ENCODE measurements at places on chromosomes 11 and 22.

DNA sequence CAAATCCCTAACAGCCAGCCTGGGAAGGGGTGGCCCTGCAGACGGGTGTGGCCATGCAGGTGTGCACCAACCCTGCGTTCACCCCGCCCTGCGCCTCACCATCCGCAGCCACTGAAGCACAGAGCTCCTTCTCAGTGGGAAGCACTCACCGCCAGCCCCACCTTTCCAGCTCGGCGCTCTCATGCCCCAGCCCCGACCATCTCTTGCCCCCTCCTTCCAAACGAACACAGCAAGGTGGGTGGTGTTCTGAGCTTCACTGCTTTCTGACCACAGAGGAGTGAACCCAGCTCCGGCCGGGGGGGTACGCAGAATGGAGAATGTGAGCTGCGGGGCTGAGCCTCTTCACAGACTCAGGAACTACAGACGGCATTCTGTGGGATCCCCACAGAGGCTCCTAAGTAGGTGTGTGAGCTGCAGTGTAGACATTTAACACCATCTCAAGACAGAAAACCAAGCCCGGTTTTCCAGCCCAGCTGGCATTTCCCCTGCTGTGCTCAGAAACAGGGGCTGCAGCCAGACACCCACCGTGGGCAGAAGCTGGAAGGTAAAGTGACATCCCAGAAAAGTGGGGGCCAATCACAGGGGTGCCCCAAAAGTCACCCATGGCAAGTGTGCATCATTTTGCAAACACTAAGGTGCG, 88.4 kb upstream of the RTL6 start:
- DNase-seq = no peak

DNA sequence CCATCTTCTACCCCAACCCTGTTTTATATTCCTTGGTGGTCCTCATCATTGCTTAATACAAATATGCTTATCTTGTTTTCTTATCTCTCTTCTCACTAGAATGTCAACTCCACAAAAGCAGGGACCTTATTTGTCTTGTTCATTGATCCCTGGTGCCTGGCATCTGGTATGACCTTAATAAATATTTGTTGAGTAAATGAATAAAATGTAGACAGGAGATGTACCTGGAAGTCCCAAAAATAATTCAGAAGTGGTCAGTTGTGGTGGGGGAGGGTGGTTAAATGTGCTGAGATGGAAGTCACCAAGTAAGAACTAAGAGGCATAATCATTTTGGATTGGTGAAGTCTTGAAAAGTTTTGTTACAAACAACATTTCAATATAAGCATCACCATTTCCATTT, 214.8 kb upstream of the MPPED2 start:
- no peak for DNase-seq

DNA sequence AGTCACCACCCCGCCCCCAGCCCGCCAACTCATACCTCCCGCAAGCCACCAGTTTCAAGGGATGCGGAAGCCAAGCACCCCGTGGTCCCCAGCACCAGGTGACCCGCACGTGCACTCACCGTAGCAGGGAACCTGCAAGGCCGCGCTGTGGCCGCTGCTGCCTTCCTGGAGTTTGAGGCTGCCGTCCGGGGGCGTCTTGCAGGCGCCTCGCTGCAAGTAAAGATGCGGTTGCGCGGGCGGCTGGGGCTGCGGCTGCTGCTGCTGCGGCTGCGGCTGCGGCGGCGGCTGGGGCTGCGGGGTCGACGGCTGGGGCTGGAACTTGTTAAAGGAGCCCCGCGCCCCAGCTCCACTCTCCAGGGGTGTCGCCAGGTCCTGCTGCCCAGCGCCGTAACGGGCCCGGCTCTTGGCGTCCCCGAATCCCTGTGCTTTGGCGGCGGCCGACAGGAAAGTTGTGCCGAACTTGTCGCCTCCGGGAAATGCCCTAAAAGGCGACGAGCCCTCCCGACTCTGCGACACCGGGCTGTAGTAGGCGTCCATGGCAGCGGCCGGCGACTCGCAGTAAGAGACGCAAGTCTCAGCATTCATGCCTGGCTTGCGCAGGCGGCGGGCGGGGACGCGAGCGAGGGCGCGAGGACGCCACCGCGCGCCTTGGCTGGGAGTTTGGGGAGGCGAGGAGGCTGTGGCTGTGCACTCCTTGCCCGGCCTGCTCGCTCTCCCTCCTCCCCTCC, at the start of gene ALX4:
ALX4 (minus strand) TSS at position 662 of the 728 bp plus-strand sequence; CDS start at position 585, 77 bp downstream.
- DNase-seq = no peak

- peak; percentile 39 for DNase-seq
Observed at GRCh38 chr11:74460481-74461154, 6.7 kb downstream of the KCNE3 start.

DNA sequence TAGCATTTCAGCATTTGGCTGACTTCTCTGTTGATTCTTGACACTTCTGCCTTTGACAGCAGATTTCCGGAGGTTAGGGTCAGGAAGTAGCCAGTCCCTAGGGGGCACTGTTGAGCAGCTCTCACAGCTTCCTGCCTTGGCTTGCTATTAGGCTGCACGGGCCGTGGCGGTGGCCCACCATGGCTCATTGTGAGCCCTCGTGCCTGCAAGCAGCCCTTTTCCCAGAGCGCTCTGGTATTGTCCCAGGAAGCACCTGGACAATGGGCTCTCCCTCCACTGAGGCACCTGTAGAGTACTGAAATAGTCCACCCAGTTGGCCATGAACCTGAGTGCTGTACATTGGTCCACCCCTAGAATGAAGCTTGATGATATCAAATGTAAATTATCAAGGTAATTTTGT, 100.2 kb upstream of the GAL start:
- DNase-seq = peak; percentile 8

- no peak for DNase-seq
Observed at GRCh38 chr11:120819003-120819402, 204.9 kb upstream of the TBCEL start.

DNA sequence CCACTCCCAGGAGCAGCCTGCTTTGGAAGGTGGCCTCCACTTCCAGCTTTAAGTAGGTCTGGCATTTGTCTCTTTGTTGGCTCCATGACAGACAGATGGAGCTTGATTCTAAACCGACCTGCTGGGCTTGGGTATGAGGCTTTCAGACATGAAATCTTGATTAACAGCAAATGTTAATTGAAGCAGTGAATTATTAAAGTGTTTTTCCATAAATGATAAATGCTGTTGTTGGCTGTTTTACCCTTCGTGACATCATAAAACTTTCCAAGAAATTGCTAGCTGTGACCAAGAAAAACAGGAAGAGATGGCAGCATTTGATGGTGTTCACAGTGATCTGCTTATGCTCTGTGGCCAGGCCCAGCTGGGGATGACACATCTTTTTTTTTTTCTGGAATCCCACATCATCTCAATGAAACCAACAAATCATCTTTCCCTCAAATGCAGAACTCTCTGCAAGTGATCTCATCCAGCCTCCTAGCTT, 66.1 kb downstream of the RBMXL2 start:
- DNase-seq = peak; percentile 75

DNA sequence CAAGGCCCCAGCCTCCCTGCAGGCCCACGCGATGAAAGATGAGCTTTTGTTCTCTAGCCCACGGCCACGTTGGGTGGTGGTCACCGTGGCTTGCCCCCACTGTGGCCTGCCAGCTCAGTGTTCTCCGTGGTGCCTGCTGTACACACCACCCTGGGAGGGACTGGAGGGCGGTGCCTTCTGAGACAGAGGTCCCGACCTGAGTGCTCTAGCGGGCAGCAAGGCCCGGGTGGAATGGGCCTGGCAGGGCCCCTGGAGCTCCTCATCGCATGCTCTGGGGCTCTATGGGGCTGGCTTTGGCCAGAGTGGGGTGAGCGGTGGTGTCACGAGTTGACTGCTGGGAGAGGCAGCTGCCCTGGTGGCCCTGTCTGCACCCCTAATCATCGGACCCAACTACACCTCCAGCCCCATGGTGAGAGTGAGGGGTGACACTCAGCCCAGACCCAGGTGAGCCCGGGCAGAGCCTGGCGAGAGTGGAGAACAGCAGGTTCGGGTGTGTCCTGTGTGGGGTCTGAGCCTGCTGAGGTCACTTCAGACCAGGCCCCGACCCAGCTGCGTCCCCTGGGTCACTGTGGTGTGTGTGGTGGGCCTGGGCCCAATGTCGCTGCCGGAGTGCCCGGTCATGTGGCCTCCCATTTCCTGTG, 541.9 kb downstream of the TBC1D22A start:
- no peak for DNase-seq

GRCh38 chr11:35332524-35332923, 86.8 kb downstream of the SLC1A2 start:
- DNase-seq = no peak
